T-helper 1 cell (primary cell): ENCODE measurements at places on chromosomes 12 and 14.

DNA sequence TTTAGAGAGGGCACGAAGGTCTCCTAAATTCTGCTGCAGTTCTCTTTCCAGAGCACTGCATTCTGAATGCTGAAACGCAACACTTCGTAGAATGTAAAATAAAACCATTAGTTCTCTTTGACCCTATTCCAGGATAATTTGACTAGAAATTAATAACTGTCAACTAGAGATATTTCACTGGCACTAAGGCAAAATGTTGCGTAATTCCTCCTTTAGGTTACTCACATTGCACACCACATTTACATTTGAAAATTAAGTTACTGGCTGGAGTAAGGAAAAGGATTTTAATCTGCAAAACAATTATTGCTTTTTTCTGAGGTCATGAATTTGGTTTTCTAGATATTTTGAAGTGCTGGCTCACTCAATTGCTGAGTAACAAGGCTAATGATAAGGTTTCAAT, 58.0 kb upstream of the TRHDE start:
- DNase-seq: no peak

GRCh38 chr14:69873877-69874780, 5.1 kb upstream of the SMOC1 start:
- DNase-seq: no peak

GRCh38 chr14:50865391-50866076, 6.3 kb upstream of the ABHD12B start:
- no peak for DNase-seq

DNA sequence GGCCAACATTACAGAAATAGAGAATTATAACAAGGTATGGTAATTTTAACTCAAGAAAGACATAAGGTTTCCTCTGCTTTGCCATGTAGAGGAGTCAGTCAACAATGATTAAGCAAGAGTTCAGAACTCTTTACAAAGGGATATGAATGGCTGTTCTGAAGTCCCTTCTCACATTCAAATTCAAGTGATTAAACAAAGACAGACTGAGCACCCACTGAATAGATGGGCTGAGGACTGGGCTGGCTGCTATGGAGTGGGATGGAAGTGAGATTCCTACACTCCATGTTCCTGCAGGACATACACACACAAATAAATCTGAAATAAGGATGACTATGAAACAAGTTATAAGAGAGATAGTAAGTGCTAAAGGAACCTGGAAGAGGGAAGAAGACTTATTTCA, 199.0 kb upstream of the GRIP1 start:
- DNase-seq: no peak

DNA sequence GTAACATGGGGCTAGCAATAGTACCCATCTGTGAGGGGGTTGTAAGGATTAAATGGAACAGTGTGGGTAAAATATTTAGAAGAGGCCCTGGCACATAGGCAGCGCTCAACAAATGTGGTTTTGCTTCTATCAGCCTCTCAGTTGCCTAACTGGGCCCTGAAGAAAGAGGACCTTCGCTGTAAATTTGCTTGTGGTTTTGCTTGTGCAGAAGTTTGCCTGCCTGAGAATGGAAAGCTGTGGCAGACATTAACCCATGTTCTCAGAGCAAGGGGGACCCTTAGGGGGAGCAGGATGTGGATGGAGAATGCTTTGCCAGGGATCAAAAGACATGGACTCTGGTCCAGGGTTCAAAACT, 160.1 kb downstream of the BRMS1L start:
- DNase-seq: no peak

DNA sequence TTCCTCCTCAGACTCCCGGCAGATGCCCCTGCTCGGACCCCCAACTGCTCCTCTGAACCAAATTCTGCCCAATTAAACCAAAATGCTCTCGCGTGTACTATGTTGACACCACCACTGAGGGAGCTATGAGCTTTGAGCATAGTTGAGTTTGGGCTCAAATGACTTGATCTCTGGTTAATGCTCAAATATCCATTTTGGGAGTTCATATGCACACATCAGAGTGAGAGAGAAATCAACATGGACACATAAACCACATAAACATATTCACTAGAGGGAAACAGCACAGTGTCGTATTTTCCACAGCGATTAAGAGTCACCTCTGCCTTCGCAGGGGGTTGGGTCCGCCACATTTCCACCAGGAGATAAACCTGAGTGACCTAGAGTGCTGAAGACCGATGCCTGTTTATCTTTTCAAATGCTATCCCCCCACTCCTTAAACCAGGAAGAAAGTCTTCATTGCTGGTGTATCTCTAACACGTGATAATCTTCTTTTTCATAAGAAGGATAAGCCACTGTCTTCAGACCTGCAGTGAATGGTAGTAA, 59.4 kb upstream of the FOXN3 start:
- DNase-seq: no peak

DNA sequence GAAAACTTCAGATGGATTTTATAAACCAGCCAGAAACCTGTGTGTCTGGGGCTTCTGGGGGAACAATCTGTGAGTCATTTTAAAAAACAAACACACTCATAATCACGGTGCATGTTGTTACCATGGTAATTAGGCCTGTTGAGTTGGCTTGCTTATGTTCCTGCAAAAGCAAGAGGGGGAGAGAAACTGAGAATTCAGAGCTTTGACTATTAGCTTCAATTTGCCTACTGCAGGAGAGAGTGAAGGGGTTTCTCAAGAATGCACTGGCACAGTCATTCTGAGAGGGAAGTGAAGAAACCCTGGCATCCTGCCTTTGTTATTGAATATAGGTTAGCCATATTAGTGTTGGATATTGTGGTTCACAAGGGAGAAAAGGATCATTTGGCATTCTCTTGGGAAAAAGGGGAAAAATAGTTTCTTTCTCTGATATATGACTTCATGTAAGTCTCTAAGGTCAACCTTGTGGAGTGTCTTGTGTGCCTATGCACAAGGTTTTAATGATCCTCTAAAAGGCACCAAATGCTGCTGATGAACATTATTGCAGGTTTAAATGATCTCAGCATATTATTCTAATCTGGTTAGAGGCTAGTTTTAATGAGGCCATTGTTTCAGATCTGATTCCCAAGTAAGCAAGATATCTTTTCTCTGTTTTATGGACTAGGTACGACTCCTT, 12.9 kb downstream of the GNG2 start:
- DNase-seq: peak; percentile 88

- DNase-seq: no peak
Measured at GRCh38 chr12:62116986-62117385, 143.2 kb upstream of the USP15 start.

DNA sequence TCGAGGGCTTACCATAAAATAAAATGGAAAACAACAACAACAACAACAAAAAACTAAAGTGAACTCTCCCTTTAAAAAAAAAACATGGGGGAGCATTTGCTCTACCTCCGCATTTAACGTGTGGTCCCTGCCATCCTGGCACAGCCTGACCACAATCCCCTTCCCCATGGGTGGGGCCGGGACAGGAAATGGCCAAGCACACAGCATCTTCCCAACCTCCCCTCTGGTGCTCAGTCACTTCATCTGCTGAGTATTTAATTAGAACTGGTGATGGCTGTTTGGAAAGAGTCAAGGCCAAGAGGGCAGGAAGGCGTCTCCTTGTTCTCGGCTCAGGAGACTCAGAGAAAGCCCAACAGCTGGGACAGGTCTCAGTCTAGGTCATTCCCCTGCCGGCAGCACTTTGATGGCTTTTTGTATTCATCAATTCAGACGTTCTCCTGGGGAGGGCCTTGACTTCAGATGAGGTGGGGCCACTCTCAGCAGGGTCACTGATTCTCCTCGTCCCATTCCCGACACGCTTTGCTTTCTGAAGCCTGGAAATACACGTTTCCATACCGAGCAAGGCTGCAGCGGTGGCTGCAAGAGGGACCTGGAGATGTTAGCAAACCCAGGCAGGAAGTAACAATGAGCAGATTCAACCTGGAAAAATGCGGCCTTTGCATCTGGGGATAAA, 44.4 kb downstream of the ANO2 start:
- DNase-seq: no peak

GRCh38 chr14:82740547-82740946, 1206.9 kb upstream of the SEL1L start:
- DNase-seq: no peak

DNA sequence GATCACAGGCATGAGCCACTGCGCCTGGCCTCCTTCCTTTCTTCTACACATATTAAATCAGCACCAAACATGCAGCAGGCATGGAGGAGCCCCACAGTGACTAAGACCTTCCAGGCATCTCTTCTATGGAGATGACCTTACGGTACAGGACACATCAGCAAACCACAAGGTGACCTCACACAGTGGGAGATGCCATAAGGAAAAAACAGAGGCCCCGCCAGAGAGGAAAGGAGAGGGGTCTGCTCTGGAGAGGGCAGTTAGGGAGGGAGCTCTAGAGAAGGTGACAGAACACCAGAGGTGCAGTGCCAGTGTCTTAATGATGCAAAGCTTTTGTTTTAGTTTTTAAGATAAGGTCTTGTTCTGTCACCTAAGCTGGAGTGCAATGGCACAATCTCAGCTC, 81.1 kb upstream of the ESRRB start:
- DNase-seq: no peak

DNA sequence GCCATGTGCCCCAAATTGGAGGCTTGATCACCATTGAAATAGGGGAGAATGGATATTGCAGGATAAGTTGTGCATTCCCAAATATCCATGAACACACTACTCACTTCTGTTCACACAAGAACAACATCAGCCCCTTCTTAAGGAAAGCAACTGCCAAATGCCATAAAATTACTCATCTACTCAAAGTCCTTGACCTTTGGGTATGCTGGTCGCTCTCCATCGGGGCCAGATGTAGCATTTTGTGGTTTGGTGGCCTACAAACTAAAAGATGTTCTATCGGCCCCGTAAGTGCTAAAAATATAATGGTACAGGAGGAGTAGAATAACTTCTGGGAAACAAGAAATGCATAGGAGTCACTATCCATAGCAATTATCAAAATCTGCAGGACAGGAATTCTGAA, 362.6 kb downstream of the AEBP2 start:
- DNase-seq: no peak

- peak; percentile 17 for DNase-seq
Measured at GRCh38 chr12:6752167-6752920, 597 bp downstream of the MLF2 start.

DNA sequence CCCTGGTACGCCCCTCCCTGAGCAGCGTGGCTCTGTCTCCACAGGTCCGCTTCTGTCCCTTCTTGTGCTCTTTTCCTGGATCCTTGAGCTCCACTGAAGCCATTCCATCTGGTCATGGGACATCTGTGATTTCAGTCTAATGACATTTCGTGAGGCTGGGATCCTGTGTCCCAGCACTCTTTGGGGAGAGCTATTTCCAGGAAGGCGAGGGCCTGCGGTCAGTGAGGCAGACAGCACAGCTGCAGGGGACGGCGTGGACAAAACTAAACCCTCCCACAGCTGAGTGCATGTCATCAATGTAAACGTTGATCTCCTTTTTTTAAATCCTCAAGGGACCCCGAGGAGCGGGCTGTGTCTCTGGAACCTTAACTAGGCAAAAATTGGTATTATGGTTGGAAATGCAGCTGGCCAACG, 127.7 kb downstream of the DACT1 start:
- no peak for DNase-seq

DNA sequence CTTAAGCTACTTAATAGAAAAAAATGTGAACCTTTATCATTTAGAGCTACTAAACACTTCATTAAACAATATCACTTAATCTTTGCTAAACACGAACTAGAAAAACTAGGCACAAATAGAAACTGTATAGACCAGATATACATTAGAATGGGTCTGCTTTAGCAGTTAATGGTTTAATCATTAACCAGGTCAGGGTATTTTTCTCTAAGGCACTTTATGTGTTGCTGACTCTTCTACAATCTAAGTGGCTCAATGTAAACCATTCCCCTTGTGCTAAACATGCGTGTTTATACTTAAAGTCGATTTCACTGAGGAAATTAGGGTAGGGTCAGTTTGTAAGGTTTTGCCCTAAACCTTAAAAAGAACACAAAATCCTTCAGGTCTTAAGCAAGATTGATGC, 29.7 kb downstream of the TMCC3 start:
- no peak for DNase-seq

- DNase-seq: no peak
Measured at GRCh38 chr14:87060405-87060804, 932.6 kb downstream of the GALC start.

DNA sequence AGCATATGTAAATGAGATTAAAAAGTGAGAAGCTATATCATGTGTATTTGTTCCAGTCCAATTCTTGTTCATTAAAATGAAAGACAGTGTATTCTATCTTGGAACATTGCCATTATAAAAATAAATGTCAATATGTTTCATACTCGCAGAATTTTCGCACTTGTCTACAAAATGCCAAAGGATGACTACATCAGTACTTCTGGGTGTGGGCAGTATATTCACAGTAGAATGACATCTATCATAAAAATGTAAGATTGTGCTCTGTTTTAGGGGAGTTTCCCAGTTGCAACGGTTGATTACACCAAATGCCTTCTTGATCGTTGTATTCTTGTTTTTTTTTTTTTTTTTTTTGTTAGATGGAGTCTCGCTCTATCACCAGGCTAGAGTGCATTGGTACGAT, 292.3 kb upstream of the E2F7 start:
- no peak for DNase-seq

DNA sequence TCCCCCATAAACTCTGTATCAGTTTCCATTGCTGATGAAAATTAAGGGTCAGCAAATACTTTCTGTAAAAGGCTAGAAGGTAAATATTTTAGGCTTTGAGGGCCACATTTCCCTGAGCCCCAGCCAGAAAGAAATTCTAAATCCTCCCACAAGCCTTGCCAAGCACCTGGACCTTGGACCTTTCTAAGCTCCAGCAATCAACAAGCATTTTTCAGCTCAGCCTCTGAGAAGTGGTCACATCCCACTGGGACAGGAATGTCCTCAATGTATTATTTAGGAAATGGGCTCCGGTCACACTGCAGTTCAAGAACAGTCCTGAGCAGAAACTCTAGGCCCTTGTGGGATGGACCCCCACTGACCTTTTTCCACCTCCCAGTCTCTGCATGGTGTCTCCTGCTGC, 55.9 kb downstream of the WSCD2 start:
- no peak for DNase-seq

GRCh38 chr14:60760209-60760608, 25.6 kb downstream of the MNAT1 start:
- DNase-seq: no peak

GRCh38 chr12:121917950-121918678, at the start of gene CFAP251:
Gene CFAP251, plus strand, starts transcription at chr12:121918592. Its CDS starts 2,714 bp downstream, at chr12:121921306.
- peak; percentile 97 for DNase-seq

DNA sequence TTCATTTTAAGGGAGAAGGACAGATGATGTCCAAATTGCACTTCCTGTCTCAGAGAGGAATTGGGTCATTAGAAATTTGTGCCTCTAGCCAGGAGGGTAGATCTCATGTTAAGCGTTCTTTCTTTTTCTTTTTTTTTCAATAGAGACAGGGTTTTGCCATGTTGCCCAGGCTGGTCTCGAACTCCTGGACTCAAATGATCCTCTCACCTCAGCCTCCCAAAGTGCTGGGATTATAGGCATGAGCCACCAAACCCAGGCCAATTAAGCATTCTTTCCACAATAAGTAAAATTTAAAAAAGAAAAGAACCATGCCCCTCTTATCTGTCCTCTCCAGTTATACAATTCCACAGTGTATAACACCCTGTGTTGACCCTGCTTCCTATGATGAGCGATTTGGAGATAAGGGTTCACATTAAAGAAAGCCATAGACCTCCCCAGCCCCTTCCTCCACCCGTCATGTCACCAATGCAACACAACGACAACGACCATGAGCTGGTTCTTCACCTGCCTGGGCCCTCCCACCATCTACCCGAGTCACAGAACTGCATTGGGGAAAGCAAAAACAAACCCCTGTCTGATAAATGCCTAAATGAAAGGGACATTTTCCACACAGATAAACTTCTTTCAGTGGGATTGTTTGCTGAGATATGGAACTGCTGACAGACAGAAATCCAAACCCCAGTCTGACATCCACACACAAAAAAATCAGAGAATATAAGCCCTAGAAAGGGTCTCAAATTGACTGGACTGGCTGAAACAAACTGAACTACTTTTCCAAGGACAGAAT, 37.3 kb downstream of the SSH1 start:
- no peak for DNase-seq
